ENCODE measurements at places on chromosomes 6 and 20.

DNA sequence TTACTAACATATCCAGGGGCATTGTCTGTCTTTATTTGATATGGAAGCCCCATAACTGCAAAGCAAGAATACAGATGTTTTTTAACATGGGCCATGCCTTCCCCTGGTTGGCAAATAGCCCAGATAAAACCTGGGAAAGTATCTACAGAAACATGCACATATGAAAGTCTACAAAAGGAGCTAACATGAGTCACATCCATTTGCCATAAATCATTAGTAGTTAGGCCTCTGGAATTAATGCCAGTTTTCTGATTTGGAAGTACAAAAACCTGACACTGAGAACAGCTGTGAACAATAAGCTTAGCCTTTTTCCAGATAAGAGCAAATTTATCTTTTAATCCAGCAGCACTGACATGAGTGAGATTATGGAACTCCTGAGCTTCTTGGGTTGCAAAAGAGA is 418.0 kb upstream of the IMPG1 start:
- no peak for DNase-seq

DNA sequence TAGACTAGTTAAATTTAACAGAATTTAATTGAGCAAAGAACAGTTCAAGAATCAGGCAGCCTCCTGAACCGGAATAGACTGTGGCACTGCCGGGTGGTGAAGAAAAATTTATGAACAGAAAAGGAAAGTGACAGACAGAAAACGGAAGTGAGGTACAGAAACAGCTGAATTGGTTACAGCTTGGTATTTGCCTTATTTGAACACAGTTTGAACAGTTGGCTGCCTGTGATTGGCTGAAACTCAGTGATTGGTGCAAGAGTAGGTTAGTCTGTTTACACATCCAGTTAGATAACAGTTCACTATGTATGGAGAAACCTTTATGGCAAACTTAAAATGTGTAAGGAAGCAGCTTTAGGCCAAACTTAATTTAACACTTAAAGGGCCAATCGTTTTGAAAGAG is 116.0 kb upstream of the CITED2 start:
- DNase-seq: no peak

DNA sequence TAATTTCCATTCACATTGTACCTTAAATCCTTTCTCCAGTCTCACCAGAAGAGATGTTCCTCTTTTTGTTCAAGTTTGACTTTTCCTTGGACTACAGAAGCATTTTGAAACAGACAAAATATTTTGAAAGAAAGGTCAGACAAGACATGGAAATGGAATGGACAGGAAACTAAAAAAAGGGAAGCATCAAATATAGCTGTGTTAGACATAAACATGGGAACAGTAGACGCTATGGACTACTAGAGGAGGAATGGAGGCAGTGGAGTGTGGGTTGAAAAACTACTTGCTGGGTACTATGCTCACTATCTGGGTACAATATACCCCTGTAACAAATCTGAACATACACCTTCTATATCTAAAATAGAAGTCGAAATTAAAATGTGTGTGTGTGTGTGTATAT is 4.1 kb upstream of the FAM135A start:
- DNase-seq: no peak

- DNase-seq: no peak
Measured at GRCh38 chr20:48822879-48823385, 4.9 kb downstream of the PREX1 start.

DNA sequence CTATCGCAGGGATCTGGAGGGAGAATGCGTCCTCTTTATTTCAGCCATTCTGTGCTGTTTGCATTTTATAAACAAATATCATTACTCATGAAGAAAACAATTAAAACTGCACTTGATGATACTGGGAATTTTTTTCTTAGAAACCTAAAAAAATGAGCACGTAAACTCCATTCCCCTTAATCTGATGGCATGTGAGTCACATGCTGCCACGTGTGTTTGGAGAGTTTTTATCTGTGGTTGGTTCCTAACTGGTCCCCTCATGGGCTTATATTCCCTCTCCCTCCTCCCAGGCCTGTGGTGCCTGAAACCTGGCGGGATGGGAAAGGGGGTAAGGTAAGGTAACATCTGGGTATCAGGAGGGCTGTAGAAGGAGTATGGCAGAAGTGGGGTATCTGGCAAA is 6.5 kb downstream of the PACSIN1 start:
- DNase-seq: no peak

DNA sequence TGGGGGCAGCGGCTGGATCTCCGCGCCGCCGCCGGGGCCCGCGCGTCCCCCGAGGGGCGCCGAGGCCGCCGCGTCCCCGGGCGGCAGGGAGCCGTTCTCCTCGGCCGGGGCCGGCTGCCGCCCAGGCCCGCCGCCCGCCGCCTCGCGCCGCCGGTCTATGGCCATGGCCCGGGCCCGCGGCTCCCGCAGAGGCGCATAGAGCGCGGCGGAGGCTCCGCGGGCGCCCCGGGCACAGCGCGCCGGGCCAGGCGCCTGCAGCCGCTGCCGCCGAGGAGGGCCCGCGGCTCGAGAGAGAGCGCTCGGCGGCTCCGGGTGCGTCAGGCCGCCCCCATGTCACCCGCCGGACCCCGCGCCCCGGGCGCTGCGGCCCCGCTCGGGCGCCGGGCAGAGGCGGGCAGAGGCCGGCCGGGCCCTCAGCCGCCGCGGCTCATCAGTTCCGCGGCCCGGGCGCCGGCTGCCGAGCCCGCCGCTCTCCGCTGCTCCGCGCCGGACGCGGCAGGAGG is 404 bp downstream of the SLC22A23 start:
- peak; percentile 9 for DNase-seq

DNA sequence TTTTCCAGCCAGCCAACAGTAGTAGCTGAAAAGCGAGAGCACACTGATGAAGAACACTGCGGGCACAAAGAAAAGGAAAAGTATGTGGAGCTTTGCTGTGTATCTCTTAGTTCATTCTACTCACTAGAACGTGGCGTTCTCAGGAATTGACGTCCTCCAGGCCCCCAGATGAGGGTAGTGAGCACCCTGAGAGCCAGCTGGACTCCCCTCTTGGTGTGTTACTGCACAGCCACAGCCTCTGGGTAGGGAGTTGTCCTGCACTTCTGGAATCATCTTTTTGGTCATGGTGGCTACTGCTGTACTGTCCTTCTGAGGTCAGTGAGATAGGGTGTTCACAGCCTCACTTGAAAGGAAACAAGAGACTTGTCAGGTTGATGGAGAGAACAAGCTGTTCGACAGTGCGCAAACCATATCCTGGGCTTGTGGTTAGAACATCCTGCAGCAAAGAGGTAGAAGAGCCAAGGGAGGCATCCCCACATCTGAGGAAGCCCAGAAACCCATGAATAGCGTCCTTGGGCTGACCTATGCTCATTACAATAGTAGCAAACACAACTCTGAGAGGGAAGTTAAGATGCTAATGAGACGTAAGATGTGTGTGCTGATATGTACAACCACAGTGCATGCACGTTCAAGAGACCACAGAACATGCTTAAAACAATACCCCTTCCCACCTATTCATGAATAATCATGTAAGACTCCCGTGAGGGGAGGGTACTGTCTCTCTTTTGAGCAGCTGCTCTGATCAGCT is 14.6 kb upstream of the HLA-F start:
- peak; percentile 59 for DNase-seq

DNA sequence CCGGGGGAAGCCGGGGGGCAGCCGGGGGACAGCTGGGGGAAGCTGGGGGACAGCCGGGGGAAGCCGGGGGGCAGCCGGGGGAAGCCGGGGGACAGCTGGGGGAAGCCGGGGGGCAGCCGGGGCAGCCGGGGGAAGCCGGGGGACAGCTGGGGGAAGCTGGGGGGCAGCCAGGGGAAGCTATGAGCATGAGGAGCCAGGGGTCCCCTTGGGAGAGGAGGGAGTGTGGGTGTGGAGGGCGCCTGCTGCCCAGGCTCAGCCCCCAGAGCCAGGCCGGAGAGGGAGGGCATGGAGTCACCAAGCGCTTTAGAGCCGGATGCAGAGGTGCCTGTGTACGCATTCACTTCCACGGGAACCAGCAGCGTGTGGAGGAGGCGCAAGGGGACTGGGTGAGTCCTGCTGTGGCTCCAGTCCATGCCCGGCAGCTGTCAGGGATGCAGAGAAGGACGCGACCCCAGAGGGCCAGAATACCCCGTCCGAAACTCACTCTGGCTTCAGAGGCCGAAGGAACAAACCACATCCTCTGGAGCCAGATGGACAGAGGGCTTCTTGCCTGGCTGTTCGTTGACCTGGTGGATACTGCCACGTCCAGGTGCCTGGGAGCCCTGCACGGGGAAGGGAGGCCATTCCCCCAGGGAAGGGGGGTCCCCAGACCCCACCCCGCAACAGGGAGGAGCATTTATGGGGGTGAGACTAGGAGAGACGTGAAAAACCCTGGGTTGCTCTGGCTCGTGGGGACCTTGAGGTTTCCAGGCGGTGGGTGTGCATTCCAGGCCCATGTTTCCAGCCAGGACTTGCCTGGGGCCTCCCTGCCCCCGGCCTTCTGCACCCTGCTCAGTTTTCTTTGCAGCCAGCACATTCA is 26.5 kb upstream of the DACT2 start:
- DNase-seq: no peak

DNA sequence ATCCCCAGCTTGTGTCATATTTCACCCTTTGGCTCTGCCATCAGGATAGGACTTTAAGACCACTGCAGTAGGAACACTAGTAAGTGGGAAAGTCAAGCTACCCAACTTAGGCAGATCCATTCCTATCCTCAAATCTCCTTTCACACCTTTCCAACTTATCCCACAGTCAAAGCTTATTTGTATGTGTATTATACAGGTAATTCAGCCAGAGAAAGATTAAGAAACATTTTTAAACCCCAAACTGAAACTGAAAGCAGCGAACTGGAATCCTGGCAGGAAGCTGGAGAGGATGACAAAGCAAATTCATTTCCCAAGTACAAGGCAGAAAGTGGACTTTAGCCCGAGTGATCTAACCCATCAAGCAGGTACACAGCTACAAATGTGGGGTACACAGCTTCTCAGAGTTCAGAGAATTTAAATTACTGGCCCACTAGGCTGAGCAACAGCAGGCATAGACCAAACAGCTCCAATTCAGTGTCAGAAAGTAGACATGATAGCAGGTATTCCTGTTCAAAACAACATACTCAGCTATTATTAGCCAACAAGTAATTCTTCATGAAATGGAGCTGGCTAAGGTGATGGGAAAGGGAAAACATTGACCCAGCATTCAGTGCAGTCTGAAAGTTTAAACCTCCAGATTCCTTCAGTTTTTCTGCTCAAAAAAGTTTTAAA is 39.1 kb downstream of the ILRUN start:
- no peak for DNase-seq

- DNase-seq: no peak
Measured at GRCh38 chr20:42442716-42443115, 747.0 kb downstream of the PTPRT start.

DNA sequence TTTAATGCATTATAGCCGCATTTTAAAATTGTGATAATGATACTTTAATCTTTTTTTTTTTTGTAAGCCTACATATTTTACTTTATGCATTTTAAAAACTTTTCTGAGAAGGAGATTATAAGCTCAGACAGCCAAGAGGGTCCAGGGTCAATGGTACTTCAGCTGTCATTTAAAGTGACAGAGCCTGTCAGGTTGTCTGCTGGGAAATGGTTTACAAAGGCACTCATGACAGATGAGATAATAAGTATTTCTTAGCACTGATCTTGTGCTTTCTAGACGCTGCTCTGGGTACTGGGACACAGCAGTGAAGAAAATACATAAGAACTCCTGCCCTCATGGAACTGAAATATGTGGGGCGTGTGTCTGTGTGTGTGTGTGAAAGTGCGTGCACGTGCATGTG is 19.6 kb downstream of the LAMP5 start:
- DNase-seq: no peak

GRCh38 chr6:106377061-106377540 is 16.6 kb downstream of the CRYBG1 start:
- DNase-seq: no peak

DNA sequence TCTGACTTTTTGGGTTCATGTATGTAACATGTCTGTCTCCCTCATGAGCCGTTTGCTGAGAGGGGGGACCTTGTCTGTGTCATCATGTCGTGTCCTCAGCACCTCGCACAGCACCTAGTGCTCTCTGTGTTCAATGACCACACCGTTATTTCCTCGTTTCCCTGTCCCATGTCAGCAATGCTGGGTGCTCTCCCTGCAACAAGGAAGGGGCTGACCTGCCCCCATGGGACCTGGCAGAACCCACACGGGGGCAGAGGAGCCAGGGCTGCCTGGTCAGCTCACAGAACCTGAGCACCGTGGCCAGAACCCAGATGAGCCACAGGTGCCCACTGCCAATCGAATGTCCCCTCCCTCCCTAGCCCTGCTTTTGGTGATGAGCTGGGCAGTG is 7.3 kb downstream of the ADA start:
- no peak for DNase-seq

GRCh38 chr6:101398716-101399615 is 5.5 kb downstream of the GRIK2 start:
- no peak for DNase-seq

DNA sequence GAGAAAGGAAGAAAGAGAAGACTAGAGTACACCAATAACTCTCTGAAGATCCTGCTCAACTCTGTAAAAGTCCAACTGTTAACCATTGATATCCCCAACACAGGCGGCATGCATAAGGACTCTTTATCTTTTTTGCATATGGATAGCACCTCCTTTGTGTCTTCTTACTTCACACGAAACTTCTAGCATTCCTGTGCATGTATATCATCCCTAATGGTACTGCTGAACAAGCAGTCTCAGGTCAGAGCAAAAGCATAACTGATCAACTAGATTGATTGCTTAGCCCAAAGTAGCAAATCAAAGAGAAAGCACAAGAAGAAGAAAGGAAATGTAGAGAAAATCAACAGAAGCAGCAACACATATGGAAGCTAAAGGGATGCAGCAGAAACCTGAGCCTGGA is 234.4 kb downstream of the SYNE1 start:
- DNase-seq: no peak

DNA sequence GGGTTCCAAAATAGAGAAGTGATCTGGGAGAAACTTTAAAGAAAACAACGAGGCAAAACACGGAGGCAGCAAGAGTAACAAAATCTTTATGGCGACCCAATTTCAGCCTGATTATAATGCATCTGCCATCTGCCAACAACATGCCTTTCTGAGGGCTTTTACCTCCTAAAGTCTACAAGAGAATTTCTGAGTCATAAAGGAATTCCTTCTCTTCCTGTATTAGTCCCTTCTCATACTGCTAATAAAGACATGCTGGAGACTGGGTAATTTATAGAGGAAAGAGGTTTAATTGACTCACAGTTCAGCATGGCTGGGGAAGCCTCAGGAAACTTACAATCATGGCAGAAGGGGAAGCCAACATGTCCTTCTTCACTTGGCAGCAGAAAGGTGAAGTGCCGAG is 226.6 kb downstream of the HACE1 start:
- DNase-seq: no peak

DNA sequence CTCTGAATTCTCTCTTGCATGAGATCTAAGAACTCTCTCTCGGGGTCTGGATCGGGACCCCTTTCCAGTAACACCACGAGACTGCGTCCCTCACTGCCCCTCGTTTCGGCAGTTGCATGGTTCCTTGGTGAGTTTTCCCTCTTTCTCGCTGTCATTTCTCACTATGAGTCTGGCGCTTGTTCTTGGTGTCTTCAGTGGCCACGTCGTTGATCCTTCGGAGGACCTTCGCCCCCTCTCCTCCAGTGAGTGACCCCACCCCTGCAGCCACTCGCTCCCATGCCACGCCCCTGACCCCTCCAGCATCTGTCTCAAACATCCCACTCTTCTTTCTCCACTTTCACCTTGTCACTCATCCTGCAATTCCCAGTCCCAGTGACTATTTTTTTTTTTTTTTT is 23.0 kb downstream of the SYNJ2 start:
- no peak for DNase-seq

Data from stimulated activated CD4-positive, alpha-beta T cell treated with anti-CD3 and anti-CD28 coated beads, Interleukin-15, amount 100 ng/mL, for 24 hours (primary cell).